ENCODE measurements at places on chromosomes 3 and 15. TPM values are rescaled to one million over a fixed set of nuclear protein-coding genes. Genes with fewer than 3 reads are reported as not detected.

The SLC12A1 gene
- total RNA-seq, result not detected

The TBC1D2B gene
- 62.9 TPM for total RNA-seq

The FAIM gene
- 6.0 TPM for total RNA-seq

The EXD1 gene
- total RNA-seq, result not detected

The FBXO22 gene
- 66.2 TPM for total RNA-seq

The PRSS50 gene
- not detected for total RNA-seq

All from activated CD8-positive, alpha-beta T cell treated with anti-CD3 and anti-CD28 coated beads for 36 hours (primary cell).